Cardiac fibroblast (primary cell): ENCODE measurements at places on chromosomes 4 and X.

DNA sequence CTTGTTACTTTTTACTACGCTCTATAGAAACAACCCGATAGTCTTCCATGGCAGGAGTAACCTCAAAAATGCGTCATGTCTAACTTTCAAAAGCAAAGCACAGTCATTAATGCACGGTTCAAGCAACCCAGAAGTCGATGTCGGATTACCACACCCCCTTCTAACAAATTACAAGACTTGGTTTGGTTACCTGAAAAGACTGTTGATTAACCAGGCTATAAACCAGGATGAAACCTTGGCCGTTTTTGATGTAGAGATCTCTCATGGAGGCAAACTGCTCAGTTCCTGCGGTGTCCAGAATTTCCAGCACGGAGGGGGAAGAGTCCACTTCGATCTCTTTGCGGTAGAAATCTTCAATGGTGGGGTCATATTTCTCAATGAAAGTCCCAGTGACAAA is 2.4 kb downstream of the RAP2C start:
- DNase-seq: peak; percentile 19

GRCh38 chrX:121050781-121051180 is 3.4 kb downstream of the GLUD2 start:
- no peak for DNase-seq

GRCh38 chr4:13860126-13860525 is 232.6 kb upstream of the BOD1L1 start:
- DNase-seq: no peak

- DNase-seq: no peak
Observed at GRCh38 chr4:166903408-166903807, 330.9 kb downstream of the SPOCK3 start.

- no peak for DNase-seq
Observed at GRCh38 chr4:56655209-56655626, 25.9 kb downstream of the HOPX start.

GRCh38 chr4:162011089-162011488 is 152.7 kb downstream of the FSTL5 start:
- DNase-seq: no peak

DNA sequence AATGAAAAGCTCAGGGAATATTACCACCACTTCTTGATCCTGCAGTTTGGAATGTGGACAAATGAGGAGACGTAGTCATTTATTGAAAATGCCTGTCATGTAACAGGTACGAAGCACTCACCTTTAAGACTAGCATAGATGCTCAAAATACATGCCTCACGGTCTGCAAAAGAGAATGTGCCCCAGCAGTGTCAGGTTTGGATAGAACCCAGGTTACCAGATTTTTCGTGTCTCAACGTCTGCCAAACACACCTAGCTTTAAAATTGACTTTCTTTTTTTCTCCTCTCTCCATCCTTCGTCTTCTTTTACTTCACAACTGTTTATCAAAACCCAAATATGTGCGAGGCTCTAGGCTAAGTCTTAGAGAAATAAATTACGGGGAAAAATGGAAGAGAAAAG is 606.8 kb upstream of the ATOH1 start:
- no peak for DNase-seq

- no peak for DNase-seq
Observed at GRCh38 chr4:35939751-35940150, 304.6 kb downstream of the ARAP2 start.
